ENCODE measurements at places on chromosomes 12 and 14.

- DNase-seq: no peak
These were observed 111.3 kb upstream of the EEA1 start for GRCh38 chr12:93040367-93040766.

DNA sequence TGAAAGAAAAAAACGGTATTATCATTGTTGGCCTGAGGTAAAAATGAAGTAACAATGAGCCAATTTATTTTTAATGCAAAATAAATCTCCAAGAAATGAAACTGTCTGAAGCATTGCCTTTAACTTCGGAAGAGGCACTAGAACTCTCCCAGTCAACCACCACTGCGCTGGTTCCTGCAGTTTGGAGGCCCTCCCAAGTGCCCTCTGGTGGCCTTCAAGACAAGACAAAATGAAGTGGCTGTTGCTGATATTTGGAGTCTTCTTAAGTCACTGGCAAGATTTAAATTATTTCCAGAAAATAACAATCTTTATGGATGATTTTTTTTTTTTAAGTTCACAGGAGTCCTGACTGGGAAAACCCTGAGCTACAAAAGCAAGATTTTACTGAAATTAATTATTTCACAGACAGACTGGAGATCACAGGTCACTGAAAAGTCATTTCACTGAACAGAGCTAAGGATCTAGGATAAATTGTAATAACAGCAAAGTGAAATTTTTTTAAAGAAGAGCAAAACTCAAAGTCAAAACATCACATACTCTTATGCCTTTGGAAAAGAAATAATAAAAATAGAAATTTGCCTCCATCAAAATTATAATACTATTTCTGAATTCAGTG lies 58.2 kb downstream of the DICER1 start:
- DNase-seq: peak; percentile 77

GRCh38 chr12:50224026-50224692 lies 57.0 kb upstream of the CERS5 start:
- no peak for DNase-seq

DNA sequence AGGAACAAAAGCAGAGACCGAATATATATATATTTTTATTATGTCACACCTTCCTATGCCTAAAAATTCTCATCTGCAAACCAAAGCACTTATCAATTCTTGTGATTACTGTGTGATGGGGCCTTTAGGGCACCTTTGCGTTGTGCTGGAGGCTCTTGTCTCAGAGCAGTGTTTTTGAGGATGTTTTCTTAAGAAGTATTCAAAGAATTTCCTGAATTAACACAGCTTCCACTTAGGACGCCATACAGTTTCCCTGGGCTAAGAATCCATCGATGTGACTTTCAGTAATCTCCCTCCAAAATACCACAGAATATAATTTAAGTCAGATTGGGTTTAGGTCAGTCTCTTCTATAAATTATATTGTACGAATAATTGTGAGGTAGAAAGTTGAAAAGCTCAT lies 22.0 kb upstream of the HIF1A start:
- no peak for DNase-seq

DNA sequence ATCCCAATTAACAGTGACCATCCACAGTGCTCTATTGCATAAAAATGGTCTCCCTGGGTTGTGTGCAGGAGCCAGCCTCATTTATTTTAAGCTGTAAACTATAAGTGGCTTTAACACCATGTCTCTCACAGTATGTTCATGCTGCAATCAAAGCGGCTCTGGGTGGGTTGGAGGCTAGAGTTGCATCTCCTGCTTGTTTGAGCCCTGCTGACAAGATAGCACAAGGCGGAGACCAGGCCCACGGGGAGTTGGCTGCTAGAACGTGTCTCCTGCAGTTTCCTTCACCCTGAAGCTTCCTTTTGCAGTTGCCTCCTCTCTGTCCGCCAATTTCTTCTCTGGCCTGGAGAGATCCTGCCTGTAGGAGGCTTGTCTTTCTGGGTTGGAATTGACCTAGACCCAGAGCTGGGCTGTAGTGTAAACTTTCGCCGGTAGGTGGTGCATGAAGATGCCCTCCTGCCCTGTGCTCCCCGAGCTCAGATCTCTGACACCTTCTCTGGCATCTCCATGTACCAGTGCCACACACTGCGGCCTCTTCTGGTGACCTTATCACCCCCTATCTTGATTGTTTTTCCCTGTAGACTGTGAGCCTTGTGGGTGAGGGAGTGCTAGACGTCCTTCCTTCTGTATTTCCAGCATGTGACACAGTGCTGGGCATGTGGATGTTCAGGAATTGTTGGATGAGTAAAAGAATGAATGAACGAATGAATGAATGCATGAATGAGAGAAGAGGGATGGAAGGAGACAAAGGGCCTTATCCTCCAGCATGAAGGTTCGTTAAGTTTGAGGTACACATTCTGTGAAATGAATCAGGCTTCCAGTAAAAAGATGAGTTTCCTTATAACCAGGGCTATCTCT lies 10.4 kb downstream of the OTUB2 start:
- peak; percentile 66 for DNase-seq

GRCh38 chr14:65000898-65001591 lies 14.3 kb downstream of the FNTB start:
- no peak for DNase-seq

DNA sequence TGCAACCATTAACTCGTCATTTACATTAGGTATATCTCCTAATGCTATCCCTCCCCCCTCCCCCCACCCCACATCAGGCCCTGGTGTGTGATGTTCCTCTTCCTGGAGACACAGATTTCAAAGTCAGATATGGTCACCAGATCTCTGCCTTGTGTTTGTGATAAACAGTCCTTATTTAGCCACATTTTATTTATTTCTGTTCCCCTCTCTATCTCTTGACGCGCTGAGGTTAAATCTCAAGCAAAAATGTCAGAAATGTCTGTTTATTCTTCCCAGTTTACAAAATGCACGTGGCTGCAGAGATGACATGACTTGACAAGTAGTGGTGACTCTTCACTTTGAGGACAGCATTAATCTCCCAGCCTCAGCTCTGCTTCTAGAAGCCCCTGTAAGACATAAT lies 11.5 kb upstream of the RASSF3 start:
- DNase-seq: no peak
